A549 treated with ZK216348 at 1 μM for 4 hours (cell line): ENCODE measurements at places on chromosomes 7 and 10. TPM values are rescaled to one million over a fixed set of nuclear protein-coding genes. Genes with fewer than 3 reads are reported as not detected.

RELN gene
- total RNA-seq: 0.01 TPM in 1 of 5 replicates, not detected in the others

CLDN3 gene
- 0.58 to 4.4 TPM (median 3.2 TPM) in 5 replicates for total RNA-seq

DPP6 gene
- not detected in 5 replicates for total RNA-seq

TCAF2 gene
- total RNA-seq: 0.27 to 0.75 TPM (median 0.53 TPM) in 5 replicates

TMEM130 gene
- 0.31 to 1.0 TPM (median 0.49 TPM) in 5 replicates for total RNA-seq

ELN gene
- 0.08 to 0.13 TPM (median 0.12 TPM) in 5 replicates for total RNA-seq

OR2A1 gene
- total RNA-seq: not detected in 5 replicates

MMD2 gene
- not detected in 5 replicates for total RNA-seq

PODXL gene
- 31.3 to 59.3 TPM (median 41.8 TPM) in 5 replicates for total RNA-seq

ADRA2A gene
- total RNA-seq: 0.05 TPM in 1 of 5 replicates, not detected in the others

GLI3 gene
- 0.09 to 0.47 TPM (median 0.27 TPM) in 5 replicates for total RNA-seq

NRG3 gene
- not detected in 5 replicates for total RNA-seq

PRSS37 gene
- total RNA-seq: not detected in 5 replicates

RASSF4 gene
- 1.8 to 3.0 TPM (median 1.9 TPM) in 5 replicates for total RNA-seq

SORBS1 gene
- 0.52 to 0.71 TPM (median 0.60 TPM) in 5 replicates for total RNA-seq

TSPAN33 gene
- 5.4 to 6.9 TPM (median 6.5 TPM) in 5 replicates for total RNA-seq

GDF2 gene
- total RNA-seq: not detected in 5 replicates

GNA12 gene
- total RNA-seq: 30.8 to 45.4 TPM (median 42.8 TPM) in 5 replicates

NODAL gene
- total RNA-seq: not detected in 5 replicates

LEP gene
- not detected in 5 replicates for total RNA-seq

ASAH2 gene
- total RNA-seq: 0.42 to 3.6 TPM (median 2.4 TPM) in 5 replicates

HEPACAM2 gene
- total RNA-seq: not detected in 5 replicates
